SK-N-MC (cell line): ENCODE measurements at places on chromosomes 5 and 9.

DNA sequence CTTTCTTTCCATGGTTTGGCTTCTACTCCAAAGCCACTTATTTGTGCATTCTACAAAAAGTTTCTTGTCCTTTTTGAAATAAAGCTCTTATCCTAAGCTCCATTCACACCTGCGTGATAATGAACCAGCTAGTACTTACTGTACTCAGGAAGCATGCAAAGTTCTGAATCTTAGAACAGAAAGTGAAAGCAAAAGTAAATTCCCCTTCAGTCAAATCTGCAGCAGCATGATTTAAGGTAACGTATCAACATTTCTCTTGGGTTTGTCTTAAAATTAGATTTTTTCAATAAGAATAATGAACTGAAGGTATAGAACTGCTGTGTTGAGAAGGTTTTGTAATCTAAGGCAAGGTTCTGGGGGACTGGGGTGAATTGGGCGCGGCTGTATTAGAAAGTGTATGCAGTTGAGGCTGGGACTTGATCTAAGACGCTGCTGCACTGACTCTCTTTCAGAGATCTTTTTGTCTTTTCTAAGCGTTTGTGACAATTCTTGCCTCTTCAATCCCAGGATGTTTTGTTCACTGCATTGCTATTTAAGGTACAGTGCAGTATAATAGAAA lies at the start of gene ERAP2:
ERAP2 (plus strand) TSS at position 209 of the 559 bp plus-strand sequence. CDS start 3,186 bp downstream, outside the sequence.
- no peak for DNase-seq

DNA sequence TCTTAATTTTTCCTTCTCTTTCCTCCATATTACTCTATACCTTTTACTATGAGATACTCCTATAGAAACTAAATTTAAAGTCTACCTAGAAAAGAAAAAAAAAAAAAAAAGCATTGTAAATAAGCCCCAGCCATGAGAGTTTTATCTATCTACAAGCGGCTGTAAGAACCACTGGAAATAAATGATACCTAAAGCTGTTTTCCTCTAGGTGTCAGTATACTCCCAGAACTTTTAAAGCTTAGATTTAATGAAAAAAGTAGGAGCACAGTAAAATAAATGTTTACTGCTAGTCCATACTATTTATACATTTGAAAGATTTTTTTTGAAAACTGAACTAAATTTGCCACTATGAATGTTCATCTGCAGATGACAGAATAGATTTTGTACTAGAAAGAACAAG lies 26.2 kb downstream of the TYRP1 start:
- no peak for DNase-seq

GRCh38 chr9:38347946-38348345 lies 44.6 kb upstream of the ALDH1B1 start:
- DNase-seq, result no peak

DNA sequence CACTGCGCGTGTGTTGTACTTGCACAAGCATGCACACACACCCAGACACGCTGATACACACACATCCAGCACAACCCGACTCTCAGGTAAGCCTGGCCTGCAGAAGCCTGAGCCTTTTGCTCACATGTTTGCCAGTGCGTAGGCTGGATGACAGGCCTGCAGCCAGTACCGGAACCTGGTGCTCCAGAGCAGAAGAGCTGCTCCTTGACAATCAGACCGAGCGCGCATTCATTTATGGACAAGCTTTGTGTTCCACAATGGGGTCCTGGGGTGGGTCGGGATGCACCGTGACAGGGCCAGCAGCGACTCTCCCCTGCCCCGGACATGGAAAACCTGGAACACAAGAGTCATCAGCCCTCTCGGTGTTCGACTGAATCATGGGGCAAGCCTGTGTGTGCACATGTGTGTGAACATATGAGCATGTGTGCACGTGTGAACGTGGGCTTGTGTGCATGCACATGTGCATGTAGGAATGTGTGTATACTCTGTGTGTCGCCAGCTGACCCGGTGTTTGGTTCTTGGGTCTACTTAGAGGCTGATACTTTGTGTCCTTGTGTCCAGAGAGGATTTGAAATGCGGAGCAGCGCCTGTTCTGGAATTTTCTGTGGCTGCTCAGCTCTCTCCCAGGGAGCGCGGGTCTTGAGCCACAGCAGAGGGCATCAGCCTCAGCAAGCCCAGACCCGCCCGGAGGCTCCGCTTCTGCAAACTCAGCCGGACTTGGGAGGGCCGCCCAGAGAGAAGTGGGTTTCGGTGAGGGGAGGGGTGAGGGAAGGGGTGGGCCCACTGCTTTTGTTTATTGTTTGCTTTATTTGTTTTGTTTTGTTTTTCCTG lies 32.2 kb downstream of the IRX4 start:
- no peak for DNase-seq

DNA sequence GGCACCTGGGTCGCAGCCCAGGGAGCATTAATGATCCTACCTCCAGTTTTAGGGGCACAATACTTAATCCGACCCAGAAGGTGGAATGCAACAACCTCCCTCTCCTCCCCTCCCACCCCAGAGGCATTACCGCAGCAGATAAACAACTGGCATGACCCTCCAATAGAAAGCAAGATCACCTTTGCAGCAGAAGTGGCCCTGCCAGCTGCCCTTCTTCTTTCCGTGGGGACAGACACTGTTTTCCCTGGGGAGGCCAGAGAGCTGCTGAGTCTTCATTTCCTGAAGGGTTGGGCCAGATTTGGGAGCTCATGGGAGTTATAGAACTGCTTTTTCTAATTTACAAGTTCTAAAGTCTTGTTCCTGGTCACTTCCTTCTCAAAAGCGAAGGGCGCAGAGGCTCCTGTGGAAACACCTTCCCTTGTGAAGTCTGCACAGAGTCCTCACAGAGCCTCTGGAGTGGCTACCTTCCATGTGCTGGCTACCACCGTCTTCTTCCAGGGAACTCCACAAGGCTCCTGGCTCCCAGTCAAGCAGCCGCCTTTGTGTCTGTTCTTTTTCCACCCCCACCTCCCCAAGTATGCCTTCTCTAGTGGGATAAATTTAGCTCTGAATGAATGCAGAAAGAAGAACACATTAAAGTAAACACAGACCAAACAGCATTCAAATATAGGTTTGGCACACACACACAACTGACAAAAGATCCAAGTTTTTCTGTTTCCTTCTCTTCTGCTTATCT lies 8.0 kb upstream of the PALM2AKAP2 start:
- DNase-seq, result no peak

DNA sequence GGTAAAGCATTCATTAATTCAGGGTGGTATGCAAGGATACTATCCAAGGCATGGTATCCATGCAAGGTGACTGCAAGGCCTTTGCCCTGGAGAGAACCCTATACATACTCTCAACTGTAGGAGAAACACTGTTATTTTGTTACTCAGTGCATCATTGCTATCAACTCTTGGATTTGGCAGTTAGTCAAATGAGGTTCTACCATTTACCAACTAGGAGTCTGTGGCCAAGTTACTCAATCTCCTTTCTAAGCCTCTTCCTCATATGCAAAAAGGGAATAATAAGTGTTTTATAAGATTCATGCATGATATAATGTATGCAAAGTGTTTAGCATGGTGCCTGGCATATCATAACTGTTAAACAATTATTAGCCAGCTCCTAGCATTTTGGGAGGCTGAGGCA lies 4.0 kb downstream of the PCDHGC3 start:
- no peak for DNase-seq

- no peak for DNase-seq
These were observed 173.2 kb downstream of the SH3GL2 start for GRCh38 chr9:17752021-17752420.

- no peak for DNase-seq
These were observed 106.8 kb downstream of the TMEM174 start for GRCh38 chr5:73279805-73280204.

DNA sequence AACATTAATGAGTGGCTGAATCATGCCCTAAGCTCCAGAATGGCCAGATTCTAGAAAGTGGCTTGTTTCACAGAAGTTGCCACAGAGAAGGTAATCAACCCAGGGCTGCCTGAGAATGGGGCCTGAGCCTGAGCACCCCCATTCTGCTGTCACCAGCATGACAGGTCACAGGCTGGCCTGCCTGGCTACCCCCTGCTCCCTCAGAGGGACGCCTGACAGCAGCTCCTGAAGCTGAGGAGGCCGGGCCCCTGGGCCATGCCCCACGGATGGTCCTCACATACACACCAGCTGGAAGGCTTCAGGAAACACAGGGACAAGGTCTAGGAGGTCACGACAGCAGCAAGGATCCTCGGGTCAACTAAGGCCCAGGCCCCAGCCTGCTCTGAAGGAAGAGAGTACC lies 3.7 kb downstream of the GABRP start:
- no peak for DNase-seq

DNA sequence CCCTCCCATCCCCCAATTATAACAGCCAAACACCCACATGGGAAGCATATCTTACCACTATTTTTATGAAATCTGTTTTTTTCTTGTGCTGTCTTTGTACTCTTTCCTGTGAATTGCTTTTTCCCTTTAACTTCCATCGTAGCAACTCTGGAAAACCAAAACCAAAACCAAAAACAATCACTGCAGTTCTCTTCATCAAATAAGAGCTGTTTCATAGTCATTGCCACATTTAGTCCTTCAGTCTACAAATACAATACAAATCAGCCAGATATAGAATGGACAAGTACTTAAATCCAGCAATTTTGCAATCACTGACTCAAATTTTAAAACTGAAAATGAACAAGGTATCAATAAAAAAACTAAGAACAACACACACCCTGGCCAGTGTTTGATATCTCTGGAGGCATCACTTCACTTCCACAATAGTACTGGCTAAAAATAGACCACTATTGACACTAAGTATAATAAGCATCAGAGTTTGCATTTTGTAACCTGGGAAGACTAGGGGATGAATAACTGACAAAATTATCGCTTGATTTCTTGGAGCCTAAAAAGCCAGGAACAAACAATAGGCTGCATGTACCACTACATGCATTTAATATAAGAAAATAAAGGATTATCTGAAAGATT lies 5.4 kb downstream of the PUM3 start:
- DNase-seq, result no peak

DNA sequence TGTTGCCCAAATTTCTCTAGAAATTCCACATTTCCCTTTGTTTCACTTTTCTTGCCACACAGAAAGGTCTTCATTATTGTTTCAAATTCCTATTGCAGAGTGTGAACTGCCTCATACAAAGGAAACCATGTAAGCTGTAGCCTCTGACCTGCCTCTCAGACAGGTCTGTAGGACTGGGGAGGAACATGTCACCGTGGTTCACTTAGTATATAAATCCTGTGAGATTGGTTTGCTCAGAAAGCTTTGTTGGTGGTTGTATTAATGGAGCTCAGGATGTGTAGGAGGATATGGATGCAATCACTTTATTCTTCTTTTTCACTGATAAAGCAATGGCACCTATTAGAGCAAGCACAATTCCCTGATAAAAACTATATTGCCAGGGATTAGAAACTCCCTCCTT lies 4.2 kb downstream of the SGCD start:
- no peak for DNase-seq

DNA sequence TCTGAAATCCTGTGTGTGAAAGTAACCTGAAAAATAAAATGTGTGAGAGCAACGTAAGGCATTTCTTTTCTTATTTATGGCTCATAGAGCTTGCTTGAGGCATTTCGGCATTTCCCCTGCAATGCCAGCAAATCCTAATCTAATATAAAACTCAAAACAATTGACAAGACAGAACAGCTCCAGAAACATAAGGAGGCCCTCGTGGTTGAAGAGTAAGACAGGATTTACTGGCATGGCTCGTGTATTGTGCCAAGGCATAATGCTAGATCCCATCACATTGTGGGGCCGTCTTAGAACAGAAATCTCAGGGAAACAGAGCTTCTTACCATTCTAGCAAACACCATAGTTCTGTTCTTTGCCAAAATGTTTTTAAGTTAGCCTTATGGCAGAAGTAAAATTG lies 166.2 kb downstream of the NTRK2 start:
- DNase-seq, result no peak

- no peak for DNase-seq
These were observed 73.7 kb downstream of the UBE2QL1 start for GRCh38 chr5:6522331-6522730.

DNA sequence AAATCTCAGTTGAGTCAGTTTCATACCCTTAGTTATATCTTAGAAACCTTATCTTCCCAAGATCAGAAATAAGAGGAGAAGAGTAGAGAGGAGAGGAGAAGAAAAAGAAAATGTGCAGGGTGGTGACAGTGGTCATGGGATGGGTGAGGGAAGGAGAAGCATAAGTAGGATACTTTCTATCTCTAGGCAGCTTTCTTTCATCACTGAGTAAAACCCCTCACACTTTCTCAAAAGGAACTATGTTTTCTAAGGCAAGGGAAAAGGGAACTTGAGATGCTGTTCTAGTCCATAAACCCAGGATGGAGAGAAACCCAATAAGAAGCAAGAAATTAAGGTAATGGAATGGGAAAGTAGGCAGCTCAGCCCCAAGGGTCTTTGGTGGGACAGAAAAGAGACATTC lies 225.3 kb downstream of the MCTP1 start:
- no peak for DNase-seq

- DNase-seq, result no peak
These were observed 197.1 kb downstream of the ICE1 start for GRCh38 chr5:5619546-5619945.

GRCh38 chr9:36895744-36896260 lies 138.3 kb downstream of the PAX5 start:
- DNase-seq, result no peak
